ENCODE measurements at places on chromosomes 4 and X.

DNA sequence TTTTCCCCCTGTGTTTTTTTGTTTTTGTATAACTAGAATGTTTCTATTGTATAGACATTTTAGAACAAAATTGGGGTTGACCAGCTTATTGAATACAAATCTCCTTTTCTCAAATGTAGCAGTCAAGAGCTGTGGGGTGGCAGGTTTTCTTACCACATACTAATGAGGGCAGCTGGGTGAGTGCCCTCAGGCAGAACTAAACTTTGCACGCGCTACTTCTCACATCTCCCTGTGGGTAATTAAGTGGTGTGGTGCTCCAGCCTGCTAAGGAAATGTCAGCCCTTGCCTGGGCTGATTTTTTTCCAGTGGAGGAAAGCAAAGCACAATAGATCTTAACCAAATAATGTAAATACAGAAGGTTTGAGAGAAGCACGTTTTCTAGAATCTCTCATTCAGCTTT is 717.6 kb upstream of the TENM3 start:
- DNase-seq = no peak

- no peak for DNase-seq
Measured at GRCh38 chr4:110137829-110138228, 60.6 kb downstream of the ELOVL6 start.

- DNase-seq = no peak
Measured at GRCh38 chr4:128775916-128776315, 33.6 kb upstream of the JADE1 start.

DNA sequence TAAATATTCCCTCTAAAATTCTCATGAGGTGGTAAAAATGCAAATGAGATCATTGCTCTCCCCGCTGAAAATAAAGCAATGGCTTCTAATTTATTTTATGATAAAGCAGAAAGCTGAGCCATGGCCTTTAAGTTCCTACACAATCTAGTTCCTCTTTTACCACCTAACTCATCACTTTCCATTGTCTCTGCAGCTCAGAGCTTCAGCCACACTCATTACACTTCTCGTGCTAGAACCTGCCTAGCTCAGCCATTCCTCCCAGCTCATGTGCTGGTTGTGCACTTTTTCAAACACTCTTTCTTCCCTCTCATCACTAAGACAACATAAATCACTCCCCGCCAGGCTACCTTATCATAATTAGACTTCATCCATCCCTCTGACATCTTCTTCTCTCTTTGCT is 1112.1 kb upstream of the PRKX start:
- no peak for DNase-seq

GRCh38 chr4:8205749-8206611 is 6.9 kb downstream of the SH3TC1 start:
- DNase-seq = peak; percentile 22

- DNase-seq = no peak
Measured at GRCh38 chr4:61211781-61212180, 11.7 kb downstream of the ADGRL3 start.

- no peak for DNase-seq
Measured at GRCh38 chr4:169922632-169923276, 103.4 kb downstream of the MFAP3L start.

DNA sequence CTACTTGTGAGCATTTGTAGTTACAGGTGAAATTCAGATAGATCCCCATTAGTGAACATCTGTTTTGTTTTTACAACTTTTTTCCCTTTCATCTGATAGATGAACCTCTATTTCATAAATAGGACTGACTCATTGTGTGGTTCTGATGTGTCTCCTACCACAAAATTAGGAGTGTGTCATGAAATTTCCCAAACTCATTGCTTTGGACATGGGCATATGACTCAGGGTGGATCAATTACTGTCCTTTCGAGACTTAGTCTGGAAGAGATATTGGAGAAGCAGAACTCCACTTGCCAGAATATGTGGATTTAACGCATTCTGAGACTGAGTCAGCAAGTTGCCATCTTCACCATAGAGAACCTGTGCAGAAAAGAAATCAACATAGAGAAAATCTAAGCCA is 53.5 kb upstream of the PCDH10 start:
- no peak for DNase-seq

GRCh38 chrX:7068939-7069367 is 78.6 kb upstream of the STS start:
- peak; percentile 11 for DNase-seq

DNA sequence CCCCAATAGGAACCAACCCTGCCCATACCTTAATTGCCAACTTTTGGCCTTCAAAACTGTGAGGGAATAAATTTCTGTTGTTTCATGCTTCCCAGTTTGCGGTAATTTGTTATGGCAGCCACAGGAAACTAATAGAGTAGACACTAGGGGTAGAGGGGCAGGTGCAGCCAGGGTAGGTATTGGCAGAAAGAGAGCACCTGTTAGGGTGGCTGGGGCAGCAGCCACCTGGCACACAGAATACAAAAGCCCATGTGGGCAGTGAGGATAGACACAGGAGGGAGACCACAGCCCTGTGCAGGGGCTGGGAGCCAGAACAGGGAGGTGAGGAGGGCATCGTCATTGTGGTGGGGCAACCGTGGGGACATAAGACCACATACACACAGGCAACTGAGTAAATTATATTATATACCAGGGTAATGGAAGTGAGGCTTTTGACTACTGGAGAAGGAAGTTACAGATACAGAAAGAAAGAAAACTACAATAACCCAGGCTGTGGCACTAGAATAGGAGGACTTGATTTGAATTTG is 28.2 kb downstream of the IRF2 start:
- no peak for DNase-seq

DNA sequence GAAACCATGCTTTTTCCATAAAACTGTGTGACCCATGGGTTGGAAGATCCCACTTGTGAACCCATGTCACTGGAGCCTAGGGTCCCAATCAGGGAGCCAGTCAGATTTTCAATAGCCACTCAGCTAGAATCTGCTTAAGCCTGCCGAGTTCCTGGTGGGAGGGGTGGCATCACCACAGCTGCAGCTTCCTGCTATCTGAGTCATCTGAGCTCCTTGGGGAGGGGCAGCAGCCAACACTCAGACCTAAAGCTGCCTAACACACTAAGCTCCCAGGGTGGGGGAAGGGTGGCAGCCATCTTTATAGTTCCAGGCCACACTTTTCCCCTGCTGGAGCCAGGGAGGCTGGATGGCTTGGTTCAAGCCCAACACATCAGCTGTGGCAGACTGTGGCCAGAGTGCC is 350.1 kb downstream of the C4orf33 start:
- DNase-seq = no peak

DNA sequence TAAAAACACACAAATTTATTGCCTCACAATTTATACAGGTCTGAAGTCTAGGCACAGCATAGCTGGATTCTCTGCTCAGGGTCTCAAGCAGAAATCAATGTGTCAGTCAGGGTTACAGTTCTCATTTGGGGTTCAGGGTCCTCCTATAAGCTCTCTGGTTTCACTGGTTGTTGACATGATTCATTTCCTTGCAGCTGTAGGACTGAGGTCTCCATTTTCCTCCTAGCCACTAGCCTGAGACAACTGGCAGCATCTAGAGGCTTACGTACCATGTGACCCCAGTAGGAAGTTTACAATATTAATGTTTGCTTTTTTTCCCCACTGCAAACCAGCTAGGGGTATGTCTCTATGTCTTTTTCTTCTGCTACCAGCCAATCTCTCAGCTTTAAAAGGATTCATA is 102.5 kb downstream of the CPEB2 start:
- no peak for DNase-seq

- DNase-seq = no peak
Measured at GRCh38 chr4:25970226-25970675, 56.2 kb downstream of the SMIM20 start.

- DNase-seq = no peak
Measured at GRCh38 chrX:106615041-106615440, 3.3 kb downstream of the RADX start.

GRCh38 chrX:35340465-35340864 is 397.9 kb downstream of the FAM47B start:
- DNase-seq = no peak

DNA sequence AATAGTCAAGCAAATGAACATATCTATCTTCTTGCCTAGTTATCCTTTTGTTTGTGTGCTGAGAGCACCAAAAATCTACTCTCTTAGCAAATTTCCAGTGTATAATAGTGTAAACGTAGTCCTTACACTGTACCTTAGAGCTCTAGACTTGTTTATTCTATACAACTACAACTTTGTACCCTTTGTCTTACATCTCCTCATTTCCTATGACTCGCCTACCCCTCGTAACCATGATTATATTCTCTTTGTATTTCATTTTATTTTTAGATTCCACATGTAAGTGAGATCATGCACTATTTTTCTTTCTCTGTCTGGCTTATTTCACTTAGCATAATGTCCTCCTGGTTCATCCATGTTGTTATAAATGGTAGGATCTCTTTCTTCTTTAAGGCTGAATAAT is 37.6 kb downstream of the MAGEB5 start:
- no peak for DNase-seq
